NCI-H2227 treated with DMSO at 0.1 percent for 48 hours (cell line): ENCODE measurements at places on chromosomes 5 and 9.

DNA sequence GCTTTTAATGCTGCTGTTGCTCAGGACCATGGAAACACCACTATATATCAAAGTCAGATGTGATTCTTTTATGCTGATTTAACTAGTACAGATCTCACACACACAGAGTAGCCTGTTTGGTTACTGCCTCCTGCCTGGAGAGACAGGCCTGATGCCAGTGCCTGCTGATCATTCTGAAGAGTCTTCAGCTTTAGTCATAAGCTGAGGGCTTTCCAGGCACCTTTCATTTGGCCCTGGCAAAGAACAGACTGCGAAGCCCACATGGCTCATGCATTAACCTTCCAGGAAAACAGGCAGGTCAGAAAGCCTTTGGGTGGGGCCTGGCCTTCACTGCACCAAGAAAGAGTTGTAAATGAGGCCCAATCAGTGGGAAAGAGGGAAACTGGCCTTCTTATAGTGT, 144.7 kb downstream of the SAXO1 start:
- DNase-seq: no peak

GRCh38 chr5:150616024-150616470, 24.4 kb upstream of the SYNPO start:
- DNase-seq: no peak

DNA sequence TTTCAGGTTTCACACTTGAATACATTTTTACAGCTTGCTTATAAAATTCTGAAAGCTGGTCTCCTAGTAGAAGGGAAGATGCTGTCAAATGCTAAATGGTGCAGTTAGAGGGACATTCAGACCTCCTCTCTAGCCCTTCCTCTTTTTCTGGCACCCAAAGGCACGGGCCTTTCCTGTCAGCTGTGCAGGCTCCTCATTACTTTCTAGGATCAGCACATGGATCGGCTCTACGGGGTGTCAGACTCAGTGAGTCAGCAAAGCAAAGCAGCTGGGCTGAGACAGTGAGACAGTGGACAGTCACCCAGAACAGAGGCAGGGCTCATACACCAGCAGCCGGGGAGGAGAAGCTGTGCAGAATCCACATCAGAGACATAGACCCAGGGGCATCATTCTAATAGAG, 80.0 kb upstream of the TNC start:
- no peak for DNase-seq

DNA sequence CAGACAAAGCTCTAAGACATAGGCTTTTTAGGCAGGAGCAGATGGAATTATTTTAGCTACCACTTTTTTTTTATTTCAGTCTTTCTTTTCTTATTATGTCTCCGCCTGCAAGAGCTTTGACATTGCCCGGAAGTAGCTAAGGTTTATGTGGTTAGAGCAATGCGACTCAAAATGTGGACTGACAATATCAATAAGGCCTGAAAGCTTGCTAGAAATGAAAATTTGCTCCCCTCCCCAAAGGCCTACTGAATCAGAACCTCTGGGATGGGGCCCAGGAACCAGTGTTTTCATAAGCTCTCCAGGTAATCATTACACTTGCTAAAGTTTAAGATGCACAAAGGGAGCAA, 81.3 kb downstream of the SUSD1 start:
- no peak for DNase-seq

DNA sequence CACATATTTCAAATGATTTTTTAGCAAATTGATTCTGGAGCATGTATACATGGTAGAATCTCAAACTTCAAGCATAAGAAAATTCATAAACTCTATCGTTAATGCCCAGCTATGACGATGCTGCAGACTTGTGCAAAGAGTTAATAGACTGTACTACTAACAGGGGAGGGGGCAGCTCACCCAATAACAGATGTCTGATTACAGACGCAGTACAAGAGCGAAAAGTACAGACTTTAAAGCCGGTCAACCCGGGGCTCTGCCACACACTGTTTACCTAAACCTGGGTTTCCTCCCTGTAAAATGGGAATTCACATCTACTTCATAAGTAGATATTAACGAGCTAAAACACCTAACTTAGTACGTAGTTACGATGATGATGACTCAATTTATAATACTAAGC, 651 bp downstream of the TRIM23 start:
- DNase-seq: no peak

GRCh38 chr5:57431759-57432158, 50.9 kb downstream of the ACTBL2 start:
- no peak for DNase-seq

DNA sequence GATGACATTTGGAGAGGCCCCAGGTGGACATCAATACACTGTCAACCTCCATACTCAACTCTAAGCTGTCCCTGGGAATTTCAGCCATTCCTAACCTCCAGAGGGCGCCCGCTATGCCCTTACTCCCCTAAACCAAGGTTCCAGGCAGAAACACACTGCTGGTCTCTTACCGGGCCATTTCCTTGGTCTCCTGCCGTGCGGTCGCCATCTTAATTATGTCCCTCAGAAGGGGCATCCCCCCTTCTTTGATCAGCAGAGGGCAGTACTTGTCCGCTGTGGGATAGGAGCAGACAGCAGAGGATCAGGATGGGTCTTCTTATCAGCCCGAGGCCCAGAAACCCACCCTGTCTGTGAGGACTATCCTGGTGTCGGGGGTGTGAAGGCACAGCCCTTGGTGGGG, 9.3 kb upstream of the ZDHHC12 start:
- DNase-seq: peak; percentile 82

DNA sequence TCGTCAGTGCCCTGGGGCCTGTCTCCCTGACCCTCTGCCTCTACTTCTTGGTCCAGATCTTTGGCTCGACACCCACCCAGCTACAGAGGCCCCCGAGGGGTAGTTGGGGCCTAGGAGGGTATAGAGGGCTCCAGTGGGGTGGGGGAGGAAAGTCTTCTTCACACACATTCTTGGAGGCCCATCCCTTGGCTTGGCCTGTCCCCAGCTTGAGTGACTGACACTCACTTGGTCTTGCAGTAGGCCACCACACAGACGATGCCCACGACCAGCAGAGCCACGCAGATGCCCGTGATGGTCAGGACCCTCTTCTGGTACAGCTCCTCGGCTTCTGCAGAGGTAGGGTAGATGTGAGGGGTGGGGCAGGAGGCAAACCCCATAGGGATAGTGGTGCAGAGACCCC, 59.8 kb downstream of the PSD2 start:
- DNase-seq: no peak

GRCh38 chr5:120463991-120464626, at the start of gene PRR16:
Gene PRR16, plus strand, starts transcription at chr5:120464300.
- no peak for DNase-seq

DNA sequence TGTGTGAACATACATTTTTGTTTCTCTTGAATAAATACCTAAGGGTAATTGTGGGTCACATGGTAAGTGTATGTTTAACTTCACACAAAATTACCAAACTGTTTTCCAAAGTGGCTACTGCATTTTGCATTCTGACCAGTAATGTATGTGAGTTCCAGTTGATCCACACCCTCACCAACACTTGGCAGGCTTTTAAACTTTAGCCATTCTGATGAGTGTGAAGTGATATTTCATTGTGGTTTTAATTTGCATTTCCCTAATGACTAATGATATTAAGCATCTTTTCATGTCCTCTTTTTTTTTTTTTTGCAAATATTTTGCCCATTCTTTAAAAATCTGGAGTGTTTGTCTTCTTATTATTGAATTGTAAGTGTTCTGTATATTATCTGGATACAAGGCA, 53.5 kb upstream of the MAST4 start:
- DNase-seq: no peak

DNA sequence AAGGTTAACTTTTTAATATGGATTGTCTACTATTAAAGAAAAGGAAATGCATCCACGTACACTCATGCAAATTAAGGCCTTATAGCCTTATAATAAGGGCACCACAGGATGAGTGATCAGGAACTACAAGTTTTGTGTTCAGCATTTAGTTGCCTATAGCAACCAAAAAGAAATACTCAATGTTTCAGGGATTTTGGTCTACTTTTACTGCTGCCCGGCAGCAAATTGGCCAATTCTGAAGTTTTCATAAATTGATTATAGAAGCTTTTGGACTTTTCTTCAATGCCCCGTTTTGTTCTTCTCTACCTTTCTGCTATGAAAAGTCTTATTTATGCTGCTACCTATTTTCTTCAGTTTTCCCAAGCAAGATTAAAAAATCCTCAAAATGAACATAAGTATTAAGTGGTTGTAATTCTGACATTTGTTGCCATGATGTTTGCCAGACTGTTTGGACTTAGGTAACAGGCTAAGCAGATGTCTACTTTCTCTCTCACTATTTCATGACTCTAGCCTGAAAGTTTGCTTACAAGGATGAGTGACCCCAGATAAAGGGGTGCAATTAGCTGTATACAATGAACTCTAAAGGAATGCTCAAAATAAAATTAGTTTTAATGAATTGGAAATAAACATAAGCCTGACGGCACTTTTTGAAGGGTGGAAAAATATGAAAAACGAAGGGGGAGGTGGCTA, 391.5 kb upstream of the DAB2 start:
- DNase-seq: no peak

GRCh38 chr5:61822584-61822983, 483.4 kb upstream of the KIF2A start:
- no peak for DNase-seq

DNA sequence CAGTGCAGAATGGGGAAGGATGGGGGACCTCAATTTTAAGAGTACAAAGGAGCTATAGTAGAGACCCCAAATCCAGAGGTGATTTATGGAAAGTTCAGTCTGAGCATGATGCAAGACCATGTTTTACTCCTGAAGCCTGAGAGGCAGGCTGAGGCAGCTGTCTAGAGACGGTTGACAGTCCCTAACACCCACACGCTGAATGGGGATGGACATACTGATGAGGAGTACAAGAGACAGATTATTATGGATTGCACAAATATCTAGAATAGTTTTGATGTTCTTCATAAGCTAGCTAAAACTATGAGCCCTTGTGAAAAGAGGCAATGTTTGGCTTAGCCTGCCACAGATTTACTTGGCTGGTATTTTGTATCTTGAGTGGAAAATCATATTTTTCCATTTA, 64.5 kb downstream of the PRR16 start:
- DNase-seq: no peak
